GM23338 (cell line): ENCODE measurements at places on chromosomes 4 and X. TPM values are rescaled to one million over a fixed set of nuclear protein-coding genes. Genes with fewer than 3 reads are reported as not detected.

Gene RHOXF2
- polyA plus RNA-seq, result 0.27 and 0.66 TPM in 2 replicates

Gene TRAM1L1
- polyA plus RNA-seq, result 1.9 and 2.1 TPM in 2 replicates

Gene GASK1B
- not detected in 2 replicates for polyA plus RNA-seq

DNA sequence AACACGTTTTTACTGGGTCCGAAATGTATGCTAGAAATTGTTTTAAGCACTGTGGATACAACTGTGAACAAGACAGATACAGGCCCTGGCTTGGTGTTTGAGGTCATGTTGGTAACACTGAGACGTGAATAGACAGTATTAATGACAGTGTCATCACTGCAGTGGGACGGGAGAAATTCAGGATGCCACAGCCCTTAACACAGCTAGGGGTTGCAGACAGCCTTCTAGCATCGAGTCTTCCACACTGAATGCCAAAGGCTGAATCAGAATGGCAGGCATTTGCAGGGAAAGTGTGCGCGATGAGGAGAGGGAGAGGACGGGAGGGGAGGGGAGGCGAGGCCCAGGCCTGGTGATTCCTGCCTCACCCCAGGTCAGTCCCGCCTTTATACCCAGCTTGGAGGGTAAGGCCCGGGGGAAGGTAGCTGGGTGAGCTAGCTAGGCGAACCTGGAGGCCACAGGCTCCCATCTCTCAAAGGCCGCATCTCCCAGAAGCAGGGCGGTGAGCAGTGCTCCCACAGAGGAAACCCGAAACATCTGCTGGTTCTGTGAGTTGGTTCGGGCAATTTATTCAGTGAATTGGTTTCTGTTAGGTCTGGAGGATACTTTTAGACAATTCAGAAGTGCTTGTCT lies 44.1 kb upstream of the CLDN24 start:
- DNase-seq, result no peak

DNA sequence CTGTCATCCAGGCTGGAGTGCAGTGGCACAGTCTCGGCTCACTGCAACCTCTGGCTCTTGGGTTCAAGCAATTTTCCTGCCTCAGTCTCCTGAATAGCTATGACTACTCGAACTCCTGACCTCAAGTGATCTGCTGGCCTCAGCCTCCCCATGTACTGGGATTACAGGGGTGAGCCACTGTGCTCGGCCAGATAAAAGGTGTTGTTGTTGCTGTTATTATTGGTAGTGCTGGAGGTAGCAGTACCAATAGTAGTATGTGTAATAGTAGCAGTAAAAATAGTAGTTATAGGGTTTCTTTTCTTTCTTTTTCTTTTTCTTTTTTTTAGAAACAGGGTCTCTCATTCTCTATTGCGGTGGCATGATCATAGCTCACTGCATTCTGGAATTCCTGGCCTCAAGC lies 592.1 kb downstream of the ARAP2 start:
- DNase-seq, result no peak

GRCh38 chr4:38414410-38414809 lies 249.6 kb upstream of the KLF3 start:
- no peak for DNase-seq

GRCh38 chrX:104118765-104119164 lies 6.4 kb downstream of the ZCCHC18 start:
- peak; percentile 19 for DNase-seq

- DNase-seq, result no peak
These were observed 1512.9 kb downstream of the PCDH19 start for GRCh38 chrX:98897191-98897590.

DNA sequence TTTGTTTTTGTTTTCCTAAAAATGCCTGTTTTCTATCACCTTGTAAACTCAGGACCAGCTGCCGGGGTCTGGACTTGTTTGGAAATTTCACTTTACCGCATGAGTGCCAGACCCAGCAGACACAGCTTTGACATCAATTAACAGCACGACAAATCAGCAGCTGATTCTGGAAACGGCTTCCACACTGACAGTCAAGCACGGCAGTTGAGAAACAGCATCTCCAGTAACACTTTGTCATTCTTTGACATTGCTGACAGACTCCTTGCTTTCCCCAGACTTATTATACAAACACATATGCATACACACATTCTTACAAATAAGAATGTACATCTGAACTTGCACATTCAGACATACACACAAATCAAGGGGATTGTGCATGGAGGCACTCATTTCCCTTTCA lies 1017.6 kb upstream of the HS3ST1 start:
- no peak for DNase-seq

DNA sequence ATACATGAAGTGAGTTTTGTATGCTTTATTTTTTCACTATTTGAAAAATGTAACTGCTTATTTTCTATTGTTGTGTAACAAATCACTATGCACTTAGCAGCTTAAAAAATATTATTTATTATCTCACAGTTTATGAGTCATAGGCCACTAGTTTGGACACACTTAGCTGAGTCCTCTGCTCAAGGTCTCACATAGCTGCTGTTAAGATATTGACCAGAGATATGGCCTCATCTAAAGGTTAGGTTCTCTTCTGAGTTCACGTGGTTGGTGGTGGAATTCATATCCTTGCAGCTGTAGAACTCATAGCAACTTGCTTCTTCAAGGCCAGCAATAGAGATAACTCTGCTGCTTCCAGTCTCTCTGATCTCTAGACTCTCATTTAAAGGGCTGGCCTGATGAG lies 534.4 kb downstream of the SPRY1 start:
- DNase-seq, result no peak

GRCh38 chr4:155134136-155134535 lies 74.3 kb upstream of the NPY2R start:
- no peak for DNase-seq

DNA sequence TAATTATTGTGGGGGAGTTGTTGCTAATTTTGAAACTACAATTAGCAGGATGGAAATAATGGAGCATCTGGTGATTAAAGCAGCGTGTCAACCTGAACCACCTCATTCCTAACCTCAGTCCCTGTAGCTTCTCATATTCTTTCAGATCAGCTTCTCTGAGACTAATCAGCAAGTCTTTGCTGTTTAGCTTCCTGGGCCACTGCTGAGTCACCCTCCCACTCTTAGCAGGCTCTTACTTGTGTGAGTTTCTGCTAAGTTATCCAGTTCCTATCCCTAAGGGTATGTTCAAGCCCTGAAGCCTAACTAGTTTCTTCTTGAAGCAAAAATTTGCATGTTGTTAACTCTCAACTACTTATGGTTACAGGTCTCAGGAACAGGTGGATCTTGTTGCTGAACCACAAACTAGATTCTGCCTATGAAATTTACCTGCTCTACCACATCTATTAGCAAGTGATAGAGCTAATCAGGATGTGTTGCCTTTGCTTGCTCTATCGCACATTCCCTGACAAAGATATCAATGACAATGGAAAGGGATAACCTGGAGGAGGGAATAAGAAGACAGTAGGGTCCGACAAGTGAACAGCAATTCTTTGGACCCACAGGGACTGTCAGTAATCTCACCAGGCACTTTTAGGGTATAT lies 134.2 kb downstream of the EIF4E start:
- DNase-seq, result peak; percentile 28

GRCh38 chr4:52572936-52573485 lies 86.1 kb downstream of the USP46 start:
- DNase-seq, result no peak
